GM03348 (cell line): ENCODE measurements at places on chromosomes 6 and 20.
A peak's percentile ranks its signal among the peaks of the same experiment; 100 is the strongest.

- no peak for DNase-seq
Measured at GRCh38 chr6:25558155-25558817, 93.7 kb upstream of the SCGN start.

DNA sequence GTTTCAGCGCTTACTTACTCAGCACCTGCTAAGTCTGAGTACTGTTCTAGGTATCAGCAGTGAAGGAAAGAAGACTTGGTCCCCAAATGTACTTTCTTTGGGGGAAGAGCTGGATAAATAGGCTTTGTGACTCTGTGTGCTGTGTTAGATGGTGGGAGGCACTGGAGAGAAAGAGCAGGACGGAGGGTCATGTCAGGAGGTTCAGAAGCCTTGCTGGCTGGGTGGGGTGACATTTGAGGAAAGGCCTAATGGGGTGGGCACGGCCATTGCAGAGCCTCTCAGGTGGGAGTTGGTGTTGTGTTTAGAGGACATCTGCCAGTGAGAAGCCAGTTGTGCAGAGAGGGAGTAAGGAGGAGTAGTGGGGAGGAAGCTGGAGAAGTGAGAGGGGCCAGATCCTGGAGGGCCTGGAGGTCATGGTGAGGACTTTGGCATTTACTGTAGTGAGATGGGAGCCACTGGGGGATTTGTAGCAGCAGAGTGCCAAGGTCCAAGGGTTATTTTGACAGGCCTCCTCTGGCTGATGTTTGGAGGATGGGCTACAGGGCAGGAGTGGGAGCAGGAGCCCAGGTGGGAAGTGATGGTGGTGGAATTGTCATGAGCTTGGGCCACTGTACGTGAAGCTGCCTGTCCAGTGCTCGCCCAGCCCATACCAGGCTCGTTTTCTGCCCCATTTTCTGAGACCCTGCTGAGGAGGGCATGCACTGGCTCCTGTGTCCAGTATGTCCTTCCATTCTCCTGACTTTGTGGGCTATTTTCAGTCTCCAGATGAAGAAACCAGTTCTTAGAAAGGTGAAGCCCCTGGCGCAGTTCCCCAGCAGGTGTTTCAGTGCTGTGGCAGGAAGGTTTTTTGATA lies 886 bp downstream of the SDCBP2 start:
- no peak for DNase-seq

DNA sequence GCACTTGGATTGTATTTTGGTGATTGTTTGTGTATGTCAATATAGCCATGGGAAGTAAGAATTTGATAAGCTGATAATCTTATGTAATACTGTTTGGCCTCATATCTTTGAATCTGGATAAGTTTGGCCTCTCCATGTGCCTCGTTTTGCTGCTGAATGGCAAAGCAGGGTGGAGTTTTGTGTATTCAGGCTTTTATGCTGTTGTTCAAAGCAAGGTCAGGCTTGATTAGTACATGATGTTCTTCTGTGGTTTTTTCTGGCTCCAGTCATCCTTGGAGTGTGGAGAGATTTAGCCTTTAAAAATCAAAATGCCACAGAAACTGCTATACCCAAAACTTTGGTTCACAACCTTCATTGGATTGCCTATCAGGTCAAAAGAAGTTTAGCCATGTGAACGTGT lies 728.9 kb upstream of the GJE1 start:
- DNase-seq: peak; percentile 6

- peak; percentile 40 for DNase-seq
Measured at GRCh38 chr6:19465760-19466159, 371.4 kb upstream of the ID4 start.
